Activated naive CD4-positive, alpha-beta T cell treated with anti-CD3 and anti-CD28 coated beads for 36 hours (primary cell): ENCODE measurements at places on chromosomes 2 and 18.

DNA sequence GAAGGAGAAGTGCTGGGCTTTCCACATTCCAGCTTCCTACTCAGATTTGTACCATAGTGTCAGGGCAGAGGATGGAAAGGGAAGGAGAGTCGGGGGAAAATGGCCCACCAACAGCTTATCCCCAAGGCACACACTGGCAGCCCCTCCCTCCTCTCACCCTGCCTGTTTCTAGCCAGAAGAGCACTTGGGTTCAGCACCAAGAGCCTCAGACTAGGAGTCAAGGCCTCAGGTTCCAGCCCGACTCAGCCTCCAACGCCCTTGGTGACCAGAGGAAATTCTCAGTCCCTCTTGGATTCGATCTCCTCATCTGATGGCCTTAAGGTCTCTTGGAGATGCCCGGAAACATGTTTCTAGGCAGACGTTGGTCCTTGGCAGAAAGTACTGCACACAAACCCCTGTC is 53.9 kb downstream of the TNS1 start:
- no peak for DNase-seq

- no peak for DNase-seq
Observed at GRCh38 chr2:128868686-128869551, 550.3 kb upstream of the HS6ST1 start.

DNA sequence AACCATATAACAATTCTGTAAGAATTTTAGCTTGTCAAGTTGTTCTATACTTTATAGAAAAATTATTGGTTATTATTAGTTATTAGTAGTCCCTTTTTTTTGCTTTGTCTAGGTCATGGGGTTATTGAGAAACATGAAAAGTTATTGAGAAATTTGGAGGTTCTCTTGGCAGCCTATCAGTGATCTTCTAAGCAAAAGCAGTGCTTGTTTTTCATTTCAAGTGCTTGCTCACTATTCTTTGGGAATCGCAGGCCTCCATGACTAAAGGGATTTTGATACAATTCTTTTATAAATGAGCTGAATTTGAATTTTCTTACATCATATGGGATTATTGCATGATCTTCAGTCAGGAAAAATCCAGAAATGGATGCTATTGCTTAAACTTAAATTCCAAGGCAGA is 25.8 kb downstream of the PLEKHA3 start:
- DNase-seq = no peak

GRCh38 chr18:36374262-36374661 is 76.7 kb downstream of the FHOD3 start:
- DNase-seq = no peak

- DNase-seq = no peak
Observed at GRCh38 chr2:187263675-187264560, 184.1 kb downstream of the CALCRL start.

DNA sequence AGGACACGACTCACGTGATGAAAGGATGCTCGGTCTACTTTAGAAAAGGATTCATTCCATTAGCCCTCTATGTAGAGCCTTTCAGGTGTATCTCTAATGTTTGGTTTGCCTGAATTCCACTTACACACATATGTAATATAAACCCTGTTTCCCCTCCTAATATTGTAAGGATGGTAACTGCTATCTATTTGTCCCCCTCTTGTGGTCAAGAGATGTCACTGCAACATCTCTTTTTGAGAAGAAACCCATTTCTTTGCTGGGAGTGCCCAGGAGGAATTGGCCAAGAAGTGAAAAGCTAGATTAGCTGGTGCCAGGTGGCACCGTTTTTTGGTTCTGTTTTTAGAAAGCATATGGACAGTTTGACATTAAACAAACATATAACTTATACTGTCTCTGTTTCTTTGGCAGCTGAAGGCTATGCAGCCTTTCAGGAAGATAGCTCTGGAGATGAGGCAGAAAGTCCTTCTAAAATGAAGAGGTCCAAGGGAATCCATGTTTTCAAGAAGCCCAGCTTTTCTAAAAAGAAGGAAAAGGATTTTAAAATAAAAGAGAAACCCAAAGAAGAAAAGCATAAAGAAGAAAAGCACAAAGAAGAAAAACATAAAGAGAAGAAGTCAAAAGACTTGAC is 41.2 kb downstream of the RALBP1 start:
- peak; percentile 8 for DNase-seq

- DNase-seq = no peak
Observed at GRCh38 chr18:62239475-62239874, 52.4 kb downstream of the RELCH start.

GRCh38 chr2:223076573-223076972 is 24.6 kb downstream of the KCNE4 start:
- DNase-seq = no peak

GRCh38 chr2:218003281-218003944 is 618 bp upstream of the TNS1 start:
- DNase-seq = no peak

- DNase-seq = no peak
Observed at GRCh38 chr2:43054367-43054766, 172.0 kb downstream of the ZFP36L2 start.

DNA sequence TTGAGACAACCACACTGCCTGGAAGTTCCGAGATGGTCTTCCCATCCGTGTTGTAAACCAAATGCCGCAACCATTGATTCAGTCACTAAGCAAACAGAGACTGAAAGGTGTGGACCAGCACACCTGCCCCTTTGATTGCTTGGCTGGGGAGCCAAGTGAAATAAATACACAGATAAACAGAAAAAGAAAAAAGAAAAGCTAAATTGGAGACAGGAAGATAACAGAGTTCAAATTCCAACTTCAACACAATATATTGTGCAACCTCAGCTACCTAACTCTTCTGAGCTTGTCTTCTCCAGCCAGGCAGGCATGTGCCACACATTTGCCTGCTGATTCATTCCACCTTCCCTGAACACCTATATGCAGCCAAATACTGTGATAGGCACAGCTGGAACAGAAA is 110.9 kb downstream of the PID1 start:
- no peak for DNase-seq

- DNase-seq = no peak
Observed at GRCh38 chr2:161204846-161205245, 44.6 kb downstream of the TANK start.

DNA sequence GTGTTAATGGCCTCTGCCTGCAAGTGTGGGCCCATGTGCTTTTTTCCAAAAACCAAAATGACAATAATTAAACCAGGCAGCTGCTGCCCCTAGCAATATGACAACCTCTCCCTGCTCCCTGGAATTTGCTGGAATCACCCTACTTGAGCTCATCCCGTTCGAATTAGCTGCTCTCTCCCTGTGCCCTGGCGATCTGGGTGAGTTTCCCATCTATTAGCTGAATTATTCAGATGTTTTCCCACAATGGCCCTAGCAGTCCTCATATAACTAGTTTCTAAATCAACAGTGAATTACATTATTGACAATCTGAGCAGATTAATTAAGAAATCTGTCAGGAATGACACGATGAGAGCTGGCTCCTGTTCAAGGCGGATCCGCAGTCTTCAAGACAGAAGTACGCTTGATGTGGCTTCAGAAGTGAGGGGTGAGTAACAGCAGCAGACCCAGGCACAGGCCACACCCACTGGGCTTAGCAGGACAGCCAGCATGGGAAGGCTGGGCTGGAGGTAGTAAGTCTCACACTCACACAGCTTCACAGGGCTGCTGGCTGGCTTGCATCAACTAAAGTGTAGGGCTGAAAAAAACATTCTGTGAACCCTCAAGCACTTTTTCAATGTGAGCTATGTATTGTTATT is 366.2 kb upstream of the ID2 start:
- no peak for DNase-seq

- DNase-seq = no peak
Observed at GRCh38 chr2:151851761-151852160, 23.5 kb upstream of the ARL5A start.

GRCh38 chr2:104860451-104860790 is 6.5 kb downstream of the POU3F3 start:
- DNase-seq = no peak

GRCh38 chr2:176147210-176147799 is 4.0 kb upstream of the HOXD4 start:
- DNase-seq = no peak

DNA sequence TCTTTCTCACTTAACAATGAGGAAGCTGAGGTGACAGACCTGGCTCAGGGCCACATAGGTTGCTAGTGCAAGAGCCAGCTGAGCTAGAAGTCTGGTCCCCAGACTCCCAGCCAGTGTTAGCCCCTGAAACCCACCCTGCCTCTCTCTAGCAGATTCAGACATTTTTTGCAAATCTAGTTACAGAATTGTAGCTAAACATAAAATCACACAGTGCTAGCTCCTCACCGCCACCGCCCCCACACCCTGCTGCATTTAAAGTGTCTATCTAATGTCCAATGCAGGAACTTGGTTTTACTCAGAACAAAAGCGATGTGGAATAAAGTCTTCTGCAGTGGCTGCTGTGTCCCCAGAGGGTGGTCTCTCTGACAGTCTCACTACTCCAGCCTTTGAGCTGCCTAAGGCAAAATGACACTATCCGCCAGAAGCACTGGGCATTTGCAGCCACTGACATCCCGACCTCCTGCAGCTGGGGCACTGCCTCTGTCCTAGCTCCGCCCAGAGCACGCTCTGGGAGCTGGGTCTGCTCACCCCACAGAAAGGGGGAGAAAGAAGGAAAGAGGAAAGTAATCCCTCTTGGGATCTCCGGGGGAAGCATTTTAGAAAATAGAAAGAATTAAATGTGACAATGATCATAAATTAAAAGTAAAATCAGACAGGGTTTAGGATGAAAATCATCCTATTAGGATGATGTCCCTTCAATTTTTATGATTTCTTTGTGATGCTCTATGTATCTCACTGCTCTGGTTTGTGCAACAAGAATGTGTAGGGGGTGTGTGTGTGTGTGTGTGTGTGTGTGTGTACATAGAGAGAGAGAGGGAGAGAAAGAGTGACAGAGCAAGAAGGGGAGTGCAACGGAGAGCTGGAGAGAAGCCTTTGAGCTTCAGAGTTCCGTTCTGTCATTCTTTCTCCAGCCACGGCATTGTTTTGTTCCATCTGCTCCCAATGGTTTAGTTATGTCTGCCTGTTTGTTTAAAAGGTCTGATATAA is 50.5 kb upstream of the ST8SIA3 start:
- DNase-seq = no peak

GRCh38 chr2:181992776-181993175 is 7.1 kb downstream of the PPP1R1C start:
- DNase-seq = no peak

- DNase-seq = no peak
Observed at GRCh38 chr2:85992611-85993010, 103.8 kb upstream of the ST3GAL5 start.

- no peak for DNase-seq
Observed at GRCh38 chr2:23484275-23484674, 99.3 kb downstream of the KLHL29 start.

GRCh38 chr18:13477147-13477683 is 249.1 kb downstream of the FAM210A start:
- no peak for DNase-seq

DNA sequence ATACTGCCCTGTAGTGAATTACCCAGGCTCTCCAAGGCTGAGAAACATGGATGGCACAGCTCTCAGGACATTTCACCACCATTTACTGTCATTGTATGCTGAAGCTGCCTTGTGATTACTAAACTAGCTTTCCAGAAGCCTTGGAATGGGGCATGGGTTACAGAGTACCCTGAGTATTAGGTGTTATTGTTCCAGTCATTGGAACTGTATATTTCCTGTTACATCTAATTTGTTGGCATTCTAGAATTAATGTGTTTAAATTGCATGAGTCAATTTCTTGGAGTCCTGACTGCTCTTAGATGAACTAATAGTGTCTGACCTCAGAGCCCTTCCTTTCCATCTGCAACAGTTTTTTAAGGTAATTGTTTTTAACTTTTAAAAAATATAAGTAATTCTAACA is 9.0 kb downstream of the DGUOK start:
- DNase-seq = no peak

DNA sequence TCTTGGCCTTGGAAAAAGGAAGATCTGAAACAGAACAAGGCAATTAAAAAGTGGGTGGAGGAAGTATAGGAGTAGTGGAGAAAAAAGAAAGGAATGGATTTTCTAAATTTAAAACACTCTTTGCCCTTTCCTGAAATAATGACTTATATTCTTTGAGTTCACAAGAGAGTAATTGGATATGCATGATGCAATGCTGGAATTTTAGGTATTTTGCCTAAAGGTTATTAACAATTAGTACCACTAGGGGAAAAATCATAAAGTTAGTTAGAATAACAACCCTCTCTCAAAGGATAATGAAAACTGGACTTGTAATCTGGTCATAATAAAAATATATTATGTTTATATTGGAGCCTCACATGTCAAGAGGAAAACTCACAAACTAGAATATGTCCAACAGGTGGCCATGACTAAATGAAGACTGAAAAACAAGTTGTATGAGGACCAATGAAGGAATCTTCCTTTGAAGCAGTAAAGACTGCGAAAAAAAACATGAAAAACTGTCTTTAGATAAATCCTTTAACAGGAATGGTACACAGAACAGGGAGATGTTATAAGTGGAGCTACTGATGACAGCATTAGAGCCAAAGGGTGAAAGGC is 281.8 kb downstream of the NCKAP5 start:
- no peak for DNase-seq

GRCh38 chr2:139529080-139529479 is 748.9 kb upstream of the NXPH2 start:
- DNase-seq = no peak

DNA sequence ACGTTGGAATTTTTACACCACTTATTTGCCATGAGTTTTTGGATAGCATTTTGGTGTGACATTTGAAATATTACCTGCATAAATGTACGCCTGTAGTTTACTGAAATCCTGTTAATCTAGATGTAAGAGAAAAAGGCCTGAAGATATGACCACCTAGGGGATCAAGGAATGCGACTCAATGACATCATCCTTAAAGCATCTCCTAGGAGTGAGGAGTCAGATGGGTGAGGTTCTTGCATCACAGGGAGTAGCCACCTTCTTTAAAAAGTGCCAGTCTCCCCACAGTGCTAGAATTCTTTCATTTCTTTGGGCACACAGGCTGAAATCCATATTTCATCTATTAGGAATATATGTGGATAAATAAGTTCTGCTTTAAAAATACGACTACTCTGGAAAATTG is 34.5 kb downstream of the ADCYAP1 start:
- no peak for DNase-seq

- DNase-seq = no peak
Observed at GRCh38 chr2:35548171-35548570, 807.4 kb upstream of the CRIM1 start.
